ENCODE measurements at places on chromosomes 3 and 15.

DNA sequence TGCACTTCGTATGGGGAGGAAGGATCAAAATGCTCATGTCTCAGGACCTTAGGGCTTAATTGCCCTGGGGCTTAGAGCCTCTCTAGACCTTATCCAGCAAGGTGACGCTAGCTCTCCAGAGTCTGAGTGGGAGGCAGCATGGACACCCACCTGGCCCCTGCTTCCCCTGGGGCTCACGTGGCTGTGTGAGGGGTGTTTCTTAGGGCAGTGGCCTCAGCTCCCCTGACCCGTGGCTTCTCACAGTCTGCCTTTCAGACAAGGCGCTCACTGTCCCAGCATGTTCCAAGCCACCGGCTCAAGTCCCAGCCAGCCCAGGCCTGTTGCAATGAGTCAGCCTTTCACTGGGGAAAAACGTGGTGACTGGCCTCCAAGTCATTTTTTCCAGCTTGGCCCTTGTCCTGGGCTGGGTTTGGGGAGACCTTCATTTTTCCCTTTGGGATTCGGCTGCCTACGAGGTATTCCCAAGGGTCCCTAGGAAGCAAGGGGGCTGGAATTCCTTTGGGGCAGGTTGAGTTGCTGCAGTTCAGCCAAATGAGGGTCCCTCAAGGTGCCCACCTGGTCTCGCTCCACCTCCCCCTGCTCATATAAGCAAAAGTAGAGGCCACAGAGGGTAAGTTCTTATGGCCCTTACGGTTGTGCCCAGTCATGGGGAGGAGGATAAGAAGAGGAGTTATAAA, 15.7 kb downstream of the BHLHE40 start:
- DNase-seq: no peak

- no peak for DNase-seq
Measured at GRCh38 chr3:28252001-28252431, 10.6 kb downstream of the CMC1 start.

DNA sequence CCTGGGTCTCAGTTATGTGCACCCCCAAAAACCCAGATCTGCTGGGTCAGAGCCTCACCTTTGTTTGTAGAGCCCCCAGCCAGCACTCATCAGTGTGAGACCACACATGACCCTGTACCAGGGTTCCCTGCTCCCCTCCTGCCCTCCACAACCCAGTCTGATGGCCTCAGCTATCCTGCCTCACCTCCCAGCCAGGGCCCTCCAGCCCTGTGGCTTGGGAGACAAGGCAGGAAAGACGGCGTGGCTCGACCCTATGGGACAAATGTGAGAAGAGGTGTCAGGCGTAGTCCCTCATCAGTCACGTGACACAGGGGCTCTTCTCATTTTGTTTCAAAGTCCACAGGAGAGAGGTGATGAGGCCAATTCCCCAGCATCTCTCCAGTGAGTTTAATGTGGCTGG, 28.3 kb upstream of the PRR23E start:
- DNase-seq: no peak

- DNase-seq: no peak
Measured at GRCh38 chr3:125151916-125152315, 60.6 kb downstream of the SLC12A8 start.

- DNase-seq: no peak
Measured at GRCh38 chr15:79474252-79474651, 42.1 kb downstream of the MINAR1 start.

- no peak for DNase-seq
Measured at GRCh38 chr3:71903112-71903495, 118.2 kb upstream of the PROK2 start.

DNA sequence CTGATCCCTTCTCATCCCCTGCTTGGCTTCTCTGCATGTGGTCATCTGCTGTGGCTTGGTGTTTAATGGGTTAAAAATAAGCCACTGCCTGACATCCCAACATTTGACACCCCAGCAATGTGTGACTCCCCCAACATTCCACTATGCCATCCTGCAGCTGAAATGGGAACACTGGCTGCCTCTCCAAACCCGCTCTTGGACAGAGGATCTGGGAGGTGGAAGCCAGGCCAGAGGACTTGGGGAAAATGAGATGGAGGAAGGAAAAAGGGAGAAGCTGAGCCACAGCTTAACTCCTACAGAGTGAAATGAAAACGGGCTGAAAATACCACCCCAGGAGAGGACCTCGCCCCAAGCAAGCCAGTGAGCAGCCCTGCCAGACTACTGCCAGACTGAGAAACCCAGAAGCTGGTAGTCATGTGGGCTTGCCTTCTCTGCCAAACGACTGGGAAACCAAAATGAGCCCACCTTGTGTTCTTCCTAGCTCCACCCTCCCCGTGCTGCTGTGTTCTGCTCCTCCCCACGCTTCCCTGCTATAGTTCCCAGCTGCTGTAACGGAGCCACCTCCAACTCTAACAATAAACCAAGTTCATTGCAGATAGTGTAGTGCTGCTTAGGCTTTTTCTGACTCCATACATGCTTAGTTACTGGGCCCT, 13.7 kb downstream of the MAP1A start:
- DNase-seq: no peak

DNA sequence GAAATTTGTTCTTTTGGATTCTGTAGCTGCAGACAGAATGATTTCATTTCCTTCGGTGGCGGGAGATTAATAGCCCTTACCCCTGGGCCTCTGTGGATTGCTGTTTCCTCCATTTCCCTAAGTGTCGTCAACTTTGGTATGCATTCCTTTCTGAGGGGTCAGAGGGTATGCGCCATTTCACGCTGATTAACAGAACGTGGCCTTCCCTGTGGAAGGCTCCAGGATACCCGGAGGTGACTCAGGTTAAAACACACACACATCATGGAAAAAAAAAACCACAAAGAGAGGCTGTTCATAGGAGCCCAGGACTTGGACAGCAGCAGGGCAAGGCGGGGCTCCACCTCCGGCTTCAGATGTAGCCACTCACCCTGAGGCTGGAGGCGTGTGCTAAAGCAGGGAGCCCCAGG, 51.9 kb downstream of the EPHB1 start:
- DNase-seq: no peak

GRCh38 chr15:38521316-38521715, 43.3 kb downstream of the RASGRP1 start:
- no peak for DNase-seq

- DNase-seq: no peak
Measured at GRCh38 chr15:35394416-35394815, 151.5 kb downstream of the DPH6 start.

DNA sequence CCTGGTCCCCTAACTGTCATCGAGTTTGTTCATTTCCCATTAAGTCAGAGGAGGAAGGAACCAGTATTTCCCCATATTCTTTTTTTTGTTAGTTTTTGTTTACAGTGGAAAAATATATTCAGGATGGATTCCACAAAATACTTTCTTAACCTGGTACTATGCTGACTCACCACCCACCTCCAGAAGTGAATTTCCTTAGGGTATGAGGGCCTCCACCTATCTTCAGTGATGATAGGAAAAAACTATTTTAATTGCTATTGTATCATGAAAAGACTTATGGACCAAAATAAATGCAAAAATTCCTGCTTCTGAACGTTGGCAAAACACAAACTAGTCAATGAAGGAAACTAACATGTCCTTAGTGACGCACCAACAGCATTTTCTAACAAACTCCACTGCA, 64.2 kb upstream of the FOXP1 start:
- DNase-seq: no peak

GRCh38 chr3:156332304-156332703, 211.9 kb downstream of the KCNAB1 start:
- no peak for DNase-seq

DNA sequence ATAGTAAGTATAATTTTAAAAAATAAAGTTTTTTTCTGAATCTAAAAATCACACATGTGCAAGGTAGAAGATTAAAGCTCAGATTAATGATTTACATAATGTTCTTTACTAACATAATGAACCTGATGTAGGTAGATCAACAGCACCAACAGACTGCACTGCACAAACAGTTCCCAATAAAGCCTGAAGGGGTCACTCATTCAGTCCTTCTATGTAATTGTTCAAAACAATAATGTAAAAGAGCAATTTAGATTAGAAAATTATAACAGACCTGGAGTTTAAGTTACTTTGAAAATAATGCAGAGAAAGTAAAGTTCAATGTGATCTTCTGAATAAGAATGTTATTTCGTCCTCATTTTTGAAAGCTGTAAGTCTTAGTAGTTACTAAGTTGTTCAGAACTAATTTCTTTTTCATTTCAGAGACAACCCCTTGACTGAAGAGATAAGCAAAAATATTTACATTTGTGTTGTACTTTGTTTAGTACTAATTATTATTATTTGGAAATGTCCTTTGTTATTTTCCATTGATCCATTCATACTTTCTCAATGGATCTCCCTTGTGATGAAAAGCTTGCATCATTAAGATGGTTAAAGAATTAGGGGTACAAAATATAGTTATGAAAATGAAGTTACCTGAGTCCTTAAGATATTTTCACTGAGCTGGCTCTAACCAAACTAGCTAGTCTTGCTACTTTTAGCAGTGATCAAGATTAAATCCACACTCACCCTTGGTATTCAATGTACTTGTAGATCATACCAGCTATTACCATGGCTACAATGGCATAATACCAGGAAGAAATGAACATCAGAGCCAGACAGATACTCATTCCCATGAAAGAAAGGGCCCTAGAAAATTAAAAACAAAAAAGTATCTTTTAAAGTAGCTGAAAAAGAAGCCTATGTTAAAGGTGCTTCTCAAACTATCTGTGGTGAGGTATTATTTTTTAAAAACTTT, 16.8 kb downstream of the EMC4 start:
- DNase-seq: no peak

GRCh38 chr15:80573606-80574005, 121.5 kb upstream of the ABHD17C start:
- DNase-seq: no peak

DNA sequence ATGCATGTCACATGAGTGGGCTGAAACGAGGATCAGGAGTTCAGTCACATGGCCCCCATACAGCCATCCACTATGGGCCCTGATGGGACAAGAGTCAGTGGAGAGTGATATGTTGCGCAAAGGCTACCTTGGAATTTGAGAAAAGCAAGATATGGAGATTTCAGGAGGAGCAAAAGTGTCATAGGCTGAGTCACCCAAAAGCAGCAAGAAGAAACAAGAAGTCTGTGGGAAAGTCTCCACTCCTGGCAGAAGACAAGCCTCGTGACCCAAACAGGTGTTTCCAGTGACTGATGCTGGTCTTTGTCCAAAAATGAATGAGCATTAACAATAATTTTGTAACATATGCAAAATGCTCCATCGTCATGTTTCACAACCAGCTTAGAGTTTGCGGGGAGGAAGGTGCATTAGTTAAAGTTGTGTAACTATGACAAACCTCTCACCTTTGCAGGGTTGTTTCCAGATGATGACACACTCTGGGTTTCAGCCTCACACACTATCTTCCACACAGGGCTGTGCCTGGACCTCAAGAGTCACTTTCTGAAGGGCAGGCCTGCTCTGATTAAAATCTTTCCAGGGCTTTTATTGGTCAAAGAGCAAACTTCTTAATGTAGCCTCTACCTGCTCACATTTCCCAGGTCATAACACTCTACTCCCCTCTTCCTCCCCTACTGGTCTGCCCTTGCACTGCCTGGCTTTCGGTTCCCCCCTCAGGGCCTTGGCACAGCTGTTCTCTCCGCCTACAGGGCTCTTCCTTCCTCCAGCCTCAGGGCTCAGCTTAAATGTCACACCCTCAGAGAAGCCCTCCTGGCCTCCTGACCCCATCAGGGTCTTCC, 3.9 kb upstream of the DNASE1L3 start:
- no peak for DNase-seq

GRCh38 chr3:179615458-179616173, 11.0 kb downstream of the NDUFB5 start:
- DNase-seq: no peak

DNA sequence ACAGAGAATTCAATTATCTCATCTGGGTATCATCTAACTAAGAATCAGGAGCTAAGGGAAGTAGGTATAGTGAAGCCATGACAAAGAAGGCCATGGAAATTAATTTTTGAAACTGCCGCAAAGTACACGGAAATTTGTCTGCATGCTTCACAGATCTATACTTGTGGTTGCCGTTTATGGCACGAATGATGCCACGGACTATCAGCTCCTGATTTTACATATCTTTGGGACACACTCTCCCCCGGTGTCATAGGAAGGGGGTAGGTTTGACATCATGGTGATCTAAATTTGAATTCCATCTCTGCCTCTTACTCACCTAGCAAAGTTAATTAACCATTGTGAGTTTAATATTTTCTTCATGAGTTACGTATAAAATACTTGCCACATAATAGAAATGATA, 14.0 kb downstream of the ARPP21 start:
- DNase-seq: no peak

GRCh38 chr3:127441764-127442163, 148.8 kb downstream of the TPRA1 start:
- no peak for DNase-seq

- DNase-seq: no peak
Measured at GRCh38 chr3:100500320-100500880, 8.0 kb downstream of the TMEM45A start.

DNA sequence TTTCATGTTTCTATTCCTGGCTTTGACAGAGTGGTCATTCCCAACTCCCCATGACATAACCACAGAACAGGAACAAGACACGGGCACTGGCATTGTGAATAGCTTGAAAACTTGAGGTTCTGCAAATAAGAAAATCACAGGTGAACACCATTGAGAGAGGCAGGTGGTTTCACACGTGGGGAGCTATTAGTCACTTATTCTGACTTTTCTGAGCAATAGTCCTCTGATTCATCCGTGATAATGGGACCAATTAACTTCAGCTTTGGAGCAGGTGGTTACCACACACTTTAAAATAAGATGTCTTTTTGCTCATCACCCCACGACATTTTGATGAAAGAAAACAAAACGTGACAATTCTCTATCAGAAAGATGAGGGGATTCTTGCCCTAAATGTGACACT, 224.7 kb downstream of the KLF13 start:
- DNase-seq: no peak

DNA sequence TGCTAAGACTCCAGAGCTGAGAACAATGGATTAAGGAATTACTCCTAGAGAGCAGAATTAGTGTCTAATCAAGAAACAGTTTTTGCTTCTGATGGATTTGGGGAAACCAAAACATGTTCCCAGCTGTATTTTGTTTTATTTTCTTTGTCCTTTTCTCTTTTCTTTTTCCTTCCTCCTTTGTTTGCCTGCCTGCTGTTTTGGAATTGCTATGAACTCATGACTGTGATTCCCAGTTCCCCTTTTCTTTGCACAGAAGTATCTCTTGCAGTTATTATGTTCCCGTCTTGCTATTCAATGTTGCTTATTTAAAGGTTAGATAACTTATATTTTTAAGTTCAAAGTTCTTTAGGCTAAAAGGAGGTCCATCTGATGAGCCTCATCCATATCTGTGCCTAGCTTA, 77.0 kb upstream of the GBE1 start:
- no peak for DNase-seq

- DNase-seq: no peak
Measured at GRCh38 chr15:84973492-84974460, 7.9 kb upstream of the PDE8A start.

DNA sequence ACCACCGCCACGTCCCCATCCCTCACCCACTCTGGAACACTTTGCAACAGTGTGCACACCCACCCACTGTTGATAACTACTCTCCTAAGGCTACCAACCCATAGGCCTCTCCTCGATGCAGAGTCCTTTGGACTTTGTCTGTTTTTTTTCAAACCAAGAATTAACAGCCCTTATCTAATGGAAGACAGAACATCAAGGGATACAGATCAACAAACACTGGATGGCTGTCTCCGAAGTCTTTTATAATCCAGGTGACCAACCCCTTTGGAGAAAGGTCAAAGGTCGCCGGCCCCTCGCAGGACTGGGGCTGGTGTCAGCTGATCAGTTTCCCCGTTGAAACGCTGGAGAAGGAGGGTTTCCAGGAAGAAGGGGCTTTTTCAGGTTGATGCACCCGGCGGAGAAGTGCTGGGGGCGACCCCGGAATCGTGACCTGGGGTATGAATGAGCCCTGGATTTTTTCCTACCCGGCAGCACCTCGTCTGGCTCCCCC, 532 bp downstream of the B4GALT4 start:
- no peak for DNase-seq

GRCh38 chr3:194900854-194901522, 215.3 kb downstream of the FAM43A start:
- no peak for DNase-seq

Measured in stimulated activated CD4-positive, alpha-beta T cell treated with anti-CD3 and anti-CD28 coated beads, Interleukin-1b, Interleukin-23, amount 100 ng/mL, for 1 hour (primary cell).